ENCODE measurements at places on chromosomes 7 and 10.
A peak's percentile ranks its signal among the peaks of the same experiment; 100 is the strongest.

DNA sequence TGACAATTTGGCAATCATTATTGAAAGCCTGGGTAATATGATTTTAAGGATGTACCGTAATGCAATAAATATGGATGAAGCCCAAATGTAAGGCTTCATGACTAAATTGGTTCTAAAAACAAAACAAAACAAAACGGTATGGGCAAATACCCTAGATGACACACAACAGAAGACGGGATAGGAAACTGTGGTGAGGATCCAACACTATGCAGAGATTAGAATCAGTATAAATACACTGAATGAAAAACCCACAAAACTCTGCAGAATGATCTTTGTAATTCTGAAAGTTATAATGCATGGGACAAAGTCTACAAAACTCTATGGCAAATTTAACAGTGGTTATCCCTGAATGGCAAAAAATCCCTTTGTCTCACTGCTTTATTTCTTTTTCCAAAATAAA, 57.6 kb downstream of the MALSU1 start:
- no peak for DNase-seq

GRCh38 chr10:61701055-61701705, 38.5 kb downstream of the CABCOCO1 start:
- no peak for DNase-seq

GRCh38 chr10:71255808-71256660, 43.7 kb downstream of the UNC5B start:
- peak; percentile 64 for DNase-seq

GRCh38 chr10:47311193-47311931, 10.9 kb upstream of the GDF2 start:
- DNase-seq: no peak

GRCh38 chr10:110840225-110840922, 31.4 kb upstream of the PDCD4 start:
- DNase-seq: no peak

DNA sequence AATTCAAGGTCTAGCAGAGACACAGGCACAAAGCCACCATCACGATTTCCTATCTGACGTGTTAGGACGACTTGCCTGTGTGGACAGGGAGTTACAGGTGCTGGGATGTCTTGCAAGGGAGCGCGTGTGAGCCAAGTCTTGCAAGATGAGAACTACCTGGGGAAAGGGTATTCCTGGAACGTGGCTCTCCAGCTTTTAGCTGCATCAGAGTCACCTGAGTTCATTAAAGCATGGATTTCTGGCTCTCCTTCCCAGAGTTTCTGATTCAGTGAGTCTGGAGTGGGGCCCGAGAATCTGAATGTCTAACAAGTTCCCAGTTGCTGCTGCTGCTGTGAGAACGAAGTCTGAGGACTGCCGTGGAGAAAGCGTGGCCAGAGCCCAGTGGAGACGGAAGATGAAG, 30.0 kb upstream of the RNF32 start:
- DNase-seq: no peak

- no peak for DNase-seq
Observed at GRCh38 chr10:90589825-90590224, 268.0 kb downstream of the HTR7 start.

DNA sequence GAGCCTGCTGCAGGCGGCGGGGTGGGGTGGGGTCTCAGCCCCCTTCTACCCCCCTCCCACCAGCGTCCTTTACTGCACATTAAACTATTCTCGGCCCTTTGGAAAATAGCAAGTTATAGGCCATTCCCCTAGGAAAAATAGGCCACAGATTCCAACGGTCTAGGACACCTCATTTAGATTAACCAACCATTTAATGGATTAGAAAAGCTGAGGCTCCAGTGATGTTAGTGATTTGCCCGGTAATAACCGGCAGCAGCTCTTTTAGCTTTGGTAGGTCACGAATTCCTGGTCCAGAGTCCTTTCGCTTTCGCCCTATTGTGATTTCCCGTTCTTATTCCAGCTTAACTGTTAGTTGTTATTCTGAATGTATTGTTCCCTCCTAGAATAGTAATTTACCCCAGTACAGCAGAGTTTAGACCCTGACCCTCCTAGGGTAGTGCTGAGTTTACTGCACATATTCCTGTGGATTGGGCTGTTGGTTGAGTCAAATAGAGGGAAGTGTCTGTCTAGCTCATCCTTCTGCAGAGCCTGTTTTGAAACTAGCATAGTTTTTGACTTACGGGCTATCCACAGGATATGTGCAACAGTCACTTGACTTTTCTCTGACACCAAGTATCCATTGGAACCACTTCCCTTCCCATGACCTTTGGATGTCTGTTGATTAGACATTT, 754 bp downstream of the GSTO1 start:
- DNase-seq: peak; percentile 71

GRCh38 chr7:14854471-14854870, 48.1 kb downstream of the DGKB start:
- no peak for DNase-seq

DNA sequence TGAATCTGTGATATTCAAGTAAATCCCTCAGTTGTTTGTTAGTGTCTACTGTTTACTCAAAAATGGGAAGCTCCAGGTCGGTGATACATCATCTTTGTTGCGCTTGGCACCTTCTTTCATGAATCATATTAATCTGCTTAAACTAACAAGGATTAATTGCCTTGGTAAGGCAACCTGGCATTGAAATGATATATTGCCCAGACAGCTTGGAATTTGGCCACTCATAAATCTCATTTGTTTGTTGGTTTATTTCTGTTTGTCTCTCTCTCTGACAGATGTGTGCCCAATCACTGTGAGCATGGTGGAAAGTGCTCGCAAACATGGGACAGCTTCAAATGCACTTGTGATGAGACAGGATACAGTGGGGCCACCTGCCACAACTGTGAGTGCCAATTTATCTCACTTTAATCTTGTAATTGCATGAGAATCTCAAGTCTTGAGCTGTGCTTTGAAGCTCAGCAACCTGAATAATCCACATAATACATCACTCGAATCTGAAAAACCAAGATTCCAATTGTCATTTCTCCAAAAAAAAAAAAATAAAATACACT, 1104.8 kb upstream of the C7orf33 start:
- no peak for DNase-seq
